ENCODE measurements at places on chromosomes 16 and 17.

DNA sequence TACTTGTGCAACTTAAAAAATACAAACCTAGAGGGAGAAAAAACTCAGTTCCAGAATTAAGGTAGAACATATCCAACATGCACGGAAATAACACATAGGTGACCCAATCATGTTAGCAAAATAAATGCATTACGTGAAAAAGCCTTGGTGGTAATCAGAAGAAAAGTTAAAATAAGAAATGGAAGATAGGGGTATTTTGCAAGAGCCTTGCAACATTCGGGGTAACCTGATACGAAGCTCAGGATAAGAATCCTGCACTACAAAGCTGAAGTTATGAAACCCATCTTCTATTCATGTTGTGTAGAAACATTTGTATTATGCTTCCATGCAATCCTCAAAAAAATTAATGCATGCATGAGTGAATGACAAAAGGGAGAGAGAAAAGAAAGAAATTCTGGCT is 33.1 kb downstream of the CHCT1 start:
- no peak for DNase-seq

DNA sequence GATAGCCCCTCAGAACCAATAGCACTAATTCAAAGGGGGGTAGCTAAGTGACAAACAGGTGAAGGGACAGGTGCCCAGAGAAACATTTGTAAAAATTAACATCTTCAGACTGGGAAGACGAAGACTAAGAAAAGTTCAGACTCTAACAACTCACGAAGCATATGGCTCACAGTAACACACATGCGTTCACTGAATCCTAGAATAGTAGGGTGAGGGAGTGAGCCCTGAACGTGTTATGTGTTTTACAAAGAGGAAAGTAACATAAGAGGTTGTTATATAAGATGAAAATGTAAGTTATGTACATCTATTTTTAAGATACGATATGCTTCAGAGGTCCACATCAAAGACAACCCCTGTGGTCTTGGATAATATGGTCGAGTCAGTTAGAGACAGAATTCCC is 15.2 kb downstream of the GSG1L2 start:
- DNase-seq, result no peak

DNA sequence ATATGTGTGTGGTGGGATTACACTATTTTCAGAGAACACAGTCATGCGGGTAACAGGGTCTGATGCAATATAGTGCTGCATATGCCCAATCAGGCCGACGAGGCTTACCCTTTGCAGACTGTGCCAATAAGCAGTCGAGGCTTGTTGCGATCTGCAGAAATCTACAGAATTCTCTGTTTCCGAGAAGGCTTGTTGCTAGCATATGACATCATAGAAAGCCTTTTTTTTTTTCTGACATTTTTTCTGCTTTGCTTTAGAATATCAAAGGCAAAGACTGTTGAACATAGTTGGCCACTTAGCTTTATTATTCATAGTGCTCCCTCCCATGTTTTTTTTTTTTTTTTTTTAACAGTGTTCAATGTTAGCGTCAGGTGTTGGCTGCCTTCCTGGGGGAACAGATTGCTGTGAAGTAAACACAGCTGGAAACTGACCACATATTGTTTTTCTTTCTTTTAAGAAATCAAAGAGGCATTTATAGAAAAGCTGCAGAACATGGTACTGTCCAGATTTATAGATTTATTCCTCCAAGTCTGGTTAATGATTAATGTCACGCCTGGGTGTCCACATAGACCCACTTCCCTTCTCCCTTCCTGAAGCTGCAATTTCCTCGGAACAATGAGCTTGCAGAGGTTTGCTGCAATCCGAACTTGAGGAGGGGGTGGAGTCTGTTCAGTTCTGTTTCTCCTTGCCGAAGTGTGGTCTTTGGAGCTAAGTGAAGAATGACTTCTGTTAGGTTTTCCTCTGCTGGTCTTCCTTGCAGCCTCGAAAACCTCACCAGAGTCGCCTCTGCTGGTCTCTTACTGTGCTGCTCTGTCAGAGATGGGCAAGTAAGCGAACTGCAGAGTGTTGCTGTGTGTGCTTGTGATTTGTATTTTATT is 87.3 kb downstream of the MAP2K6 start:
- peak; percentile 74 for DNase-seq

GRCh38 chr16:84686707-84687298 is 13.0 kb upstream of the USP10 start:
- no peak for DNase-seq

GRCh38 chr17:31318851-31319661 is 2.4 kb downstream of the EVI2A start:
- DNase-seq, result no peak

- no peak for DNase-seq
These were observed 9.2 kb upstream of the NF1 start for GRCh38 chr17:31085563-31085962.

- no peak for DNase-seq
These were observed 100.4 kb downstream of the COPRS start for GRCh38 chr17:31758646-31759045.

DNA sequence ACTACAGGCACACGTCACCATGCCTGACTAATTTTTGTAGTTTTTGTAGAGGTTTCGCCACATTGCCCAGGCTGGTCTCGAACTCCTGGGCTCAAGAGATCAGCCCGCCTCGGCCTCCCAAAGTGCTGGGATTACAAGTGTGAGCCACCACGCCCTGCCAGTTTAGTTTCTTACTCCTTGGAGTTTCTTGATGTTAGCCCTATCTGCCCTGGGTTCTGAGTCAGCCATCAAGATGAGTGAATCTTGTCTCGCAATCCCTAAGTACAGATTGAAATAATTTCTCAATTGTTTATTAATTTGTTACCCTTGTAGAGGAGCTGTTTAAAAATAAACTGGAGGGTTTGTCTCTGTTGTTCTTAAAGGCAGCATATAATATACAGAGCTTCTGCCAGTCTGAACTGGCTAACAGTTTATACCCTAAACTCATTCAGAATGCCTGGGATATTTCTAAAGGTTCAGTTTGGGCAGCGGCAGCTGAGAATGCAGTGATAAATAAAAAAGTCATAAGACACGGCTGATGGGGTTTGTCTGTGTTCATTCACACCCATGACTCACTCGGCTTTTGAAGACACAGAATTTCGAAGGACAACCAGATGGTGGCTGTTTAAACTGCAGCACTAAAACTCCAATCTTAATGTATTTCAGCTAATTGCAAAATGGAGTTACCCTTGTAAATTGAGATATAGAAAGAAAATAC is 39.6 kb downstream of the GPRC5B start:
- DNase-seq, result no peak

DNA sequence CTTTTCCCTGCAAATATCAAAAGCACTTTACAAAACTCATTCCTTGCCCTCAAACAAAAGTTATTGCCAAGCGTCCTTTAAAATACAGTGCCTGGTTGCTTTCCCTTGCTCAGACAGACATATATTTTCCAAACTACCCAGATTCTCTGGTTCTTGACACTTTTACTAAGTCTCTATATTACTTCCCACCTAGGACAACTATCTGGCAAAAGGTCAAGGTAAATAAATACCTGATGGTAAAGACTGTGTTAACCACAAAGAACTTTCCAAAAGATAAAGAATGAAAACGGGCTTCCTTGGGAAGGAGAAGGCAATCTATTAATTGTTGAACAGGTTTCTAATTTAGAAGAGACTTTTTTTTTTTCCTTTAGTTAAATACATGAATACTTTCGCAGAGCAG is 1.9 kb downstream of the HS3ST3A1 start:
- DNase-seq, result no peak

DNA sequence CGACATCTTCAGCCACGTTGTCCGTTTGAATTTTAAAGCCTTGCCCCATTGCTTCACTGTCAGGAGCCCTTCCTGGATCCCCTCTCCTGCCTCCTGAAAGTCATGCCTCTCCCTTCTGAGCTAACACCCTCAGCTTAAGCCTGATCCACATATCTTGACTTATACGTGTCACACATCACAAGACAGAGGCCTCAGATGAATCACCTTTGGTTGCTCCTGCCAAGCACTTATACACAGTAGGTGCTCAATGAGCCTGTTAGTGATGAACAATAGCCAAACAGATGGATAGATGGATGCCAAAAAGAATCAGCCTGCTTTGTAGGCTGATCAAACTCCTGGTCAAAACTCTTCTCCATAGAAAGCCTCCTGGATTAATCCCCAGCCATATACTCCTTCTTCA is 31.8 kb downstream of the PITPNM3 start:
- no peak for DNase-seq

- DNase-seq, result no peak
These were observed 84.2 kb downstream of the KCNJ12 start for GRCh38 chr17:21460358-21460757.

DNA sequence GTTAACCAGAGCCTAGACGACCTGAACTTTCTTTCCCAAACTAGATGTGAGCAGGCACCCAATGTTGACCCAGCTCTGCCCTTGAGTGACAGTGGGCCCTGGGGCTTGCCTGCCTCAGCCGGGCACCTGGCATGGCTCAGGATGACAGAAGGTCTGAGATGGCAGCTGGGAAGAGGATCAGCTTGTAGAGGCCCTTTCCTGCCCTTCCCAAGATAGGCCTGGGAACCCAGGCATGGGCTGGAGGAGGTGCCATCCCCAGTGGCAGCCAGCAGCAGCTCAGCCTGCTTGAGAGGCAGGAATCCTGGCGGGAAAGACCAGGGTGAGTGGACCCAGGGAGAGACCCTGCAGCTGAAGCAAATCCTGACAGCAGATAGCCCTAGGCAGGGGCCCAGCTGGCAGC is 59.1 kb downstream of the PIPOX start:
- DNase-seq, result no peak

- DNase-seq, result no peak
These were observed 211.2 kb downstream of the PARN start for GRCh38 chr16:14418795-14419225.

DNA sequence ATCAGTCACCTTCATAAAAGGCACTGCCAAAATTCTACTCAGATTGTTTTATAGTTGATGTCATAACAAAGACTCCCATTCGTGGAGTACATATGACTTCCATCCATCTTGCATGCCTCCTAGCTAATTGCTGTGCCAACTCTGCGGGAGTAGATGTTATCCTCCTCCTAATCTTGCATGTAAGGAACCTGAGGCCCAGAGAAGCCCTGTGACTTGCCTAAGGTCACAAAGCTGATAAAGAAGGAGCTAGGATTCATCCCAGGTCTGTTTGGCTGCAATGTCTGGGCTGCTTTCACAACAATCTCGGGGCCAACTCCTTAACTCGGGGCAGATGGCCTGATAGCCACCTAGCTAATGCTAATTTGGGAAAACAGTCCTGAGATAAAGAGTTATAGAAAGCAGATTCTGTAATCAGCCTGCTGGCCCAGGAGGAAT is 87.3 kb downstream of the YPEL2 start:
- no peak for DNase-seq

DNA sequence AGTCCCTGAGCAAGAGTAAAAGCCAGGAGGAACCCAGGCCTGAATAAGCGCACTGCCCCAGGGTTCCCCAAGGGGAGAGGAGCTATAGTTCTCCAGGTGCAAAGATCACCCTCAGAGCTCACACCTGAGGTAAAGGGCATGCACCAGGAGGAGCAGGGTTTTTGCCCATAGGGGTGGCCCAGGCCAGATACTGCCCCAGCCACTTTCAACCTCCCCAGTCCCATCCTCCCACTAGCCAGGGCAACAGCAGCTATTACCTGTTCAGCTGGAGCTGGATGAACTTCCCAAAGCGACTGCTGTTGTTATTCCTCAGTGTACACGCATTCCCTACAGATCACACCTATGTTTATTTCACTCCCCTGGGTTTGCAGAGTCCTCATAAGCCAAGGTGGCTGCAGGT is 19.8 kb downstream of the MYO19 start:
- no peak for DNase-seq

DNA sequence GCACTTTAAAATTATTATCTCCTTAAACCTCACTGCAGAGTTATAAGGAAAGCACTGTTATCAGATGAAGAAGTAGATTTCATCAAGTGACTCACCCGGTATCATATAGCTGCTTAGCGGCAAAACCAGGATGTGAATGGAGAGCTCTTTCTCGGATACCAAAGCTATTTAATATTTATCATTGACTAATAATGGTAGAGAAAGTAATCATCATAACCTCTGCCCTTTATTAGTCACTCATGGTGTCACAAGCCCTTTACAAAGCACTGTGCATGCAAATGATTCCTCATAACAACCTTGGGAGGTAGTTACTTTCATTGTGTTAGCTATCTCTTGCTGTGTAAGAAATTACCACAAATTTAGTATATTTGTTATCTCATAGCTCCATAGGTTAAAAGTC is 592.9 kb downstream of the MAF start:
- no peak for DNase-seq

DNA sequence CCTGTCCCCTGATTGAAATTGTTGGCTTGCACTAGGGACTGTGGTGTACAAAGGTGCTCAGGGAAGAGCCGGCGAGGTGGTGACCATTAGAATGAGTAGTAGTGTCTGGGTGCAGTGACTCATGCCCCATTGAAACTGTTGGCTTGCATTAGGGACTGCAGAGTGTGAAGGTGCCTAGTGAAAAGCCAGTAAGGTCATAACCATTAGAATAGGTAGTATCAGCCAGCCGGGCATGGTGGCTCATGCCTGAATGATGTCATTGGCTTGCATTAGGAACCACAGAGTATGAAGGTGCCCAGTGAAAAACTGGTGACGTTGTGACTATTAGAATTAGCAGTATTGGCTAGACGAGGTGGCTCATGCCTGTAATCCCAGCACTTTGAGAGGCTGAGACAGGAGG is 78.9 kb downstream of the ABCC6 start:
- DNase-seq, result no peak
